ENCODE measurements at places on chromosomes 6 and 20. TPM values are rescaled to one million over a fixed set of nuclear protein-coding genes. Genes with fewer than 3 reads are reported as not detected.
A peak's percentile ranks its signal among the peaks of the same experiment; 100 is the strongest.

DNA sequence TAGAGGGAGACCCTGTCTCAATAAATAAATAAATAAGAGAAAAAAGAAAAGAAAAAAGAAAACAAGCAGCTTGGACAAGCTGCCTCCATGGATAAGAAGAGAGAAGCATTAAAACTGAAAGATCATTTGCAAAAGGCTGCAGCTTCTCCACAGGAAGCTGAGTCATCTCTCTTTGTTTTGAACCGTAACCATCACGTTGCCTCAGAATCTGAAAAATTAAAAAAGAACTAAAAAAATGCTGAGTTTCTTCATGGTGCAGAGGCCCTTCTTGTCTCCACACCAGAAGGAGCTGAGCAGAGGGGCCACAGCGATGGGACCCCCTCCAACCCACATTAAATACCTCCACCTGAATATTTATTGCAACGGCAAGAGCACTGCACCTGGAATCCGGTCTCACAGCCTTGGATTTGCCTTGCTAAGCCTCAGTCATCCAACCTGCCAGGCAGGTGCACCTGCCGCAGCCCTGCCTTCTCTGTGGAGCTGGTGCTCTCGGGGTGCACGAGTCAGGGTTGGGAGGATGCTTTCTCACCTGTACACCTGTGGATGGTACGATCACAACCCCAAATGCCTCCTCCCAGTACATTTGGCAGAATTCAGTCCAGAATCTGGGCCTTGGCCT lies 28.1 kb downstream of the TOX2 start:
- H3K27me3 ChIP-seq = no peaks in the 10 kb centered on the region
- no peaks in the 10 kb centered on the region for H3K36me3 ChIP-seq
- H3K27ac ChIP-seq = peak overlapping the region; percentile 75
- peaks cover 57% of the 10 kb centered on the region for H3K4me1 ChIP-seq
- H3K4me3 ChIP-seq = no peak overlapping the region

Gene UNC93A
- total RNA-seq = not detected

GRCh38 chr20:37823296-37823980 lies 79.5 kb upstream of the VSTM2L start:
- H3K4me1 ChIP-seq = no peaks in the 10 kb centered on the region
- H3K27me3 ChIP-seq = no peaks in the 10 kb centered on the region
- no peak overlapping the region for H3K27ac ChIP-seq
- DNase-seq = no peak
- H3K36me3 ChIP-seq = no peaks in the 10 kb centered on the region
- H3K4me3 ChIP-seq = no peak overlapping the region

Gene MYB
- total RNA-seq = 6.1 TPM

DNA sequence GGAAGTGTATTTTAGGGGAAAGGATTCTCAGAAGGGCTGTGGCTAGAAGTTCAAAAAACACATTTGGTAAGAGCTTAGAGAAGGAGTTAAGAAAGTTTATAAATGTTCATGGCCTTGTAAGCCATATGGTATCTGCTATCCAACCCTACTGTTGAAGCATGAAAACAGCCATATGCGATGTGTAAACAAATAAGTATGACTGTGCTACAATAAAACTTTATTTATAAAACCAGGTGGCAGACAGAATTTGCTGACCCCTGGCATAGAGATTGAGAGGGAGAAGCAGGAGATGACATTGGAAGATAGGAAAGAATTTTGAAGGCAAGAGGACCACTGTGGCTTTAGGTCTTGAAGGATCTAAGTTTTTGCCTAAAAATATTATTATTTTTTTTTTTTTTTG lies 583.5 kb downstream of the DOK5 start:
- no peak overlapping the region for H3K27ac ChIP-seq
- H3K36me3 ChIP-seq = no peaks in the 10 kb centered on the region
- no peak for DNase-seq

Gene LY6G5C
- total RNA-seq = 2.9 TPM

DNA sequence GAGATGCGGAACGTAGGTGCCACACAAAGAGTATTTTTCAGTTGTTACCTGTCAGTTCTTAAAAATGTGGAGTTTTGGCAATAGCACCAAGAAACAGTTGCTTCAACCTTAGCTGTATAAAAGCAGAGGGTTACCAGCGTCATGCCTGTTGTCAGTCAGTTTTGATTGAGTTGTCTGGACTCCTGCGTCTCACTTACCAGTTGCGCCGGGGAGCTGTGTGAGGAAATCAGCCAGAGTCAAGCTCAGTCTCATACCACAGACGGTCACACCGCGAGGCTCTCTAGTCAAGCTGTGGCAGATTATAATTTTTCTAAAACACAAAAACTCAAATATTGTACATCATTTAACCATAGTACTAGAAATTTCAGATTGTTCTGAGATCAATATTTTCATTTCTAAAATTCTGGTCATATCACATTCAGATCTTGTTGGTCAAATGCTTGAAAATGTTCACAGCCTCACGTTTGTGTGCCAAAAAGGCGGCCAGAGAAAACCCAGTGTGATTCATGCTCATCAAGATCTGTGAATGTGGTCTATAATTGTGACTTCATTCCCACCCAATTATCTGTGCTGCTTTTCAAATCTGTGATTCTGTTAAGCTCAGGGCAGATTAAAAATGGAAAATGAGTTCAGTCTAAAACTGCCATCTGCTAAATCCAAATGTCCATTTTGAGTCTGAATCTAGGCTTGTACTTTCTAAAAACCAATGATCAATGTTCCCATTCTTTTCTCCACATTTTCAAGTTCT lies 37.5 kb downstream of the SASH1 start:
- H3K27me3 ChIP-seq = no peaks in the 10 kb centered on the region
- DNase-seq = no peak
- H3K4me1 ChIP-seq = peaks cover 53% of the 10 kb centered on the region
- no peaks in the 10 kb centered on the region for H3K36me3 ChIP-seq
- H3K4me3 ChIP-seq = no peak overlapping the region
- H3K27ac ChIP-seq = no peak overlapping the region

- H3K4me3 ChIP-seq = no peak overlapping the region
- no peaks in the 10 kb centered on the region for H3K4me1 ChIP-seq
- DNase-seq = no peak
Measured at GRCh38 chr20:60327971-60328660, 369.9 kb downstream of the CDH26 start.

Gene ARMH2
- total RNA-seq = 0.68 TPM

Gene TPBG
- 10.8 TPM for total RNA-seq

DNA sequence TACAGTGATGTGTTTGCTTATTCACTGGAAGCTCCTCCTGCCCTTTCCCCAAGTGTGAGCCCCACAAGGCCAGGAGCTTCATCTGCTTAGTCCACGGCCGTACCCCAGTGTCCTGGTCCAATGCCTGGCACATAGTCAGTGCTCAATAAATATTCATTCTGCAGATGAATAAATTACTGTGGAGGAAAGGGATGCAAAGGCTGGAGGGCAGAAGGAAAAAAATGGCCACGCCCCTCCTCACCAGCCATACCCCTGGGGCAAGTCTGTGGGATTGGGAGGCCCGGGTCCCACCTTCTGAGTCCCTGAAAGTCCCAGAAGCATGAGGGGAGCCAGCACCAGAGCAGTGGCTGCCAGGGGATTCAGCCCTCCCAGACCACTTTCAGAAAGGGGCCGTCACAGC lies 65.5 kb downstream of the GRM4 start:
- no peaks in the 10 kb centered on the region for H3K36me3 ChIP-seq
- DNase-seq = no peak
- no peaks in the 10 kb centered on the region for H3K4me1 ChIP-seq
- no peaks in the 10 kb centered on the region for H3K27me3 ChIP-seq
- no peak overlapping the region for H3K27ac ChIP-seq
- no peak overlapping the region for H3K4me3 ChIP-seq

GRCh38 chr6:35911871-35912653 lies 8.8 kb downstream of the SRPK1 start:
- H3K4me1 ChIP-seq = no peaks in the 10 kb centered on the region
- no peak overlapping the region for H3K4me3 ChIP-seq
- no peak overlapping the region for H3K27ac ChIP-seq
- H3K27me3 ChIP-seq = no peaks in the 10 kb centered on the region

DNA sequence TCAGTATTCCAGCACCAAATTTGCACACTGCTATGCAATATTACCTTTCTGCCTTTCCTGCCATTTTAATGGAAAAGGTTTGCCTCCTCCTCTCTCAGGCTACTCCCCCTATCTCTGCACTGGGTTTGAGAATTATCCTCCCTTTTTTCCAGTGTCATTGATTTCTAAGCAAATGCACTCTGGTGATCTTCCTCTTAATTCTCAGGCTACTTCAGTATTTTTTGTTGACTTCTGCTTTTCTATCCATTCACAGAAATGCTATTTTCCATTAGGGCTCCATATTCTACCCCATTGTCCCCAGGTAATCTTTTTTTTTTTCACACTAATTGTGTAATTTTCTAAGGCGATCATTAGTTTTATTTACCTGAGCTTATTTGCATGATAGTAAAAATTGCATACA lies 144.0 kb downstream of the GJA1 start:
- no peaks in the 10 kb centered on the region for H3K27me3 ChIP-seq
- no peaks in the 10 kb centered on the region for H3K36me3 ChIP-seq
- H3K27ac ChIP-seq = no peak overlapping the region
- peaks cover under 1% of the 10 kb centered on the region for H3K4me1 ChIP-seq

Gene CDC5L
- 18.3 TPM for total RNA-seq

- no peaks in the 10 kb centered on the region for H3K36me3 ChIP-seq
- DNase-seq = no peak
Measured at GRCh38 chr20:32681175-32682084, 7.7 kb upstream of the C20orf203 start.

- H3K36me3 ChIP-seq = no peaks in the 10 kb centered on the region
- no peak overlapping the region for H3K27ac ChIP-seq
- peaks cover 83% of the 10 kb centered on the region for H3K4me1 ChIP-seq
- no peaks in the 10 kb centered on the region for H3K27me3 ChIP-seq
- DNase-seq = no peak
Measured at GRCh38 chr6:111763381-111763780, 109.9 kb downstream of the FYN start.

- no peak overlapping the region for H3K27ac ChIP-seq
- no peaks in the 10 kb centered on the region for H3K4me1 ChIP-seq
- no peak overlapping the region for H3K4me3 ChIP-seq
Measured at GRCh38 chr6:21423106-21423854, 170.3 kb upstream of the SOX4 start.

DNA sequence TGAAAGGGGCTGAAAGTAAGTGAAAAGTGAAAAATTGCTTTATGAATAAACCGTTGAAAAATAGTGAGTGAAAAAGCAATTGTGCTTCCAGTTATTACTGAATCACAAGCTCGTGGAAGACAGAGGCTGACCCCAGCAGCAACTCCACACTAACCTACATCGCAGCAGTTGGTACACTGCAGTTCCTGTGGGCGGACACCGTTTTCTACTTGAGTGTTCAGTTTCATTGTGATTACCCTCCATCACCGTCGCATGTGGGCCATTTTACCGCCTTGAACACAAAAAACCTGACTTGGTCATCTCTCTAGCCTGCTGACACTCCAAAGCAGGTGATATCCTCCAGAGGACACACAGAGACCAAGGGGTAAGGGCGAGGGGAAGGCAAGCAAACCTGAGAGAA lies 28.4 kb downstream of the PRDM1 start:
- H3K4me1 ChIP-seq = no peaks in the 10 kb centered on the region
- H3K27ac ChIP-seq = no peak overlapping the region
- H3K36me3 ChIP-seq = no peaks in the 10 kb centered on the region
- H3K4me3 ChIP-seq = no peak overlapping the region

DNA sequence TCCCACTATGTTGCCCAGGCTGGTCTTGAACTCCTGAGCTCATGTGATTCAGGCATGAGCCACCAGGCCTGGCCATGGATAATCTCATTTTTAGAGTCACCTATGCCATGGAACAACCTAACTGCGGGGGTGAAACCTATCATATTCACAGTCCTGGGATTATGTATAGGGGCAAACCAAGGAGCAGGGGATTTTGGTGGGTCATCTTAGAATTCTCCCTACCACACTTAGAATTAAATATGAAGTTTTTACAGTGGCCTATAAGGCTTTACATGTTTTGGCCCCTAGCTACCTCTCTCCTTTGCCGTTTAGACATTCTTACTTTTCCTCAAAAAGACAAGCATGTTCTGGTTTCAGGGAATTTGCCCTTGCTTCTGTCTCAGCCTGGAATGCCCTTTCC lies 20.6 kb upstream of the VEGFA start:
- H3K36me3 ChIP-seq = no peaks in the 10 kb centered on the region
- no peaks in the 10 kb centered on the region for H3K27me3 ChIP-seq
- no peak overlapping the region for H3K27ac ChIP-seq
- no peaks in the 10 kb centered on the region for H3K4me1 ChIP-seq

Gene BCAS4
- 3.9 TPM for total RNA-seq

DNA sequence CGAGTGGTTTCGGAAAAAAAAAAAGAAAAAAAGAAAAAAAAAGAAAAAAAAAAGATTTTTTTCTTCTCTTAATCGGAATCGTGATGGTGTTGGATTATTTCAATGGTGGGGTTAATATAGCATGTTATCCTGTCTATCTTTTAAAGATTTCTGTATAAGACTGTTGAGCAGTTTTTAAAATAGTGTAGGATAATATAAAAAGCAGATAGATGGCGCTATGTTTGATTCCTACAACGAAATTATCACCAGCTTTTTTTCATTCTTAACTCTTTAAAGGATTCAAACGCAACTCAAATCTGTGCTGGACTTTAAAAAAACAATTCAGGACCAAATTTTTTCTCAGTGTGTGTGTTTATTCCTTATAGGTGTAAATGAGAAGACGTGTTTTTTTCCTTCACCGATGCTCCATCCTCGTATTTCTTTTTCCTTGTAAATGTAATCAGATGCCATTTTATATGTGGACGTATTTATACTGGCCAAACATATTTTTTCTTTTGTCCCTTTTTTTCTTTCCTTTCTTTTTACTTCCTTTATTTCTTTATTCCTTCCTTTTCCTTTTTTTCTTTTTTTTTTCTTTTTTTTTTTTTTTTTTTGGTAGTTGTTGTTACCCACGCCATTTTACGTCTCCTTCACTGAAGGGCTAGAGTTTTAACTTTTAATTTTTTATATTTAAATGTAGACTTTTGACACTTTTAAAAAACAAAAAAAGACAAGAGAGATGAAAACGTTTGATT lies 3.6 kb downstream of the SOX4 start:
- no peaks in the 10 kb centered on the region for H3K36me3 ChIP-seq
- H3K4me1 ChIP-seq = peaks cover 20% of the 10 kb centered on the region
- peak overlapping the region; percentile 79 for H3K4me3 ChIP-seq
- peak overlapping the region; percentile 90 for H3K27ac ChIP-seq

Gene ASXL1
- total RNA-seq = 71.9 TPM

Gene CRISP2
- 0.83 TPM for total RNA-seq

- no peak for DNase-seq
- no peaks in the 10 kb centered on the region for H3K36me3 ChIP-seq
- no peaks in the 10 kb centered on the region for H3K27me3 ChIP-seq
Measured at GRCh38 chr6:127352524-127352923, 9.1 kb upstream of the ECHDC1 start.

GRCh38 chr20:44960103-44960852 lies at the start of gene TOMM34:
Gene TOMM34, minus strand, starts transcription at chr20:44960397. Its CDS starts 64 bp downstream, at chr20:44960333.
- peak within 1 kb of the TSS; percentile 75 for H3K27ac ChIP-seq
- H3K4me3 ChIP-seq = peak within 1 kb of the TSS; percentile 91
- peaks cover 11% of the 10 kb centered on the region for H3K36me3 ChIP-seq
- DNase-seq = peak; percentile 98
- no peaks in the 10 kb centered on the region for H3K27me3 ChIP-seq

Gene MRAP2
- 0.74 TPM for total RNA-seq

- H3K4me3 ChIP-seq = no peak overlapping the region
- no peaks in the 10 kb centered on the region for H3K4me1 ChIP-seq
- H3K27me3 ChIP-seq = no peaks in the 10 kb centered on the region
Measured at GRCh38 chr6:6405031-6405430, 84.6 kb upstream of the F13A1 start.

Gene SMPDL3A
- total RNA-seq = 17.9 TPM

Gene DUSP15
- 0.80 TPM for total RNA-seq

Gene CCN6
- not detected for total RNA-seq

GRCh38 chr6:163950159-163950558 lies 535.6 kb downstream of the QKI start:
- H3K4me3 ChIP-seq = no peak overlapping the region
- H3K27me3 ChIP-seq = no peaks in the 10 kb centered on the region
- H3K27ac ChIP-seq = no peak overlapping the region
- no peaks in the 10 kb centered on the region for H3K4me1 ChIP-seq
- no peak for DNase-seq

Gene PI16
- 11.9 TPM for total RNA-seq
